ENCODE measurements at places on chromosomes 16 and 17. TPM values are rescaled to one million over a fixed set of nuclear protein-coding genes. Genes with fewer than 3 reads are reported as not detected.

DNA sequence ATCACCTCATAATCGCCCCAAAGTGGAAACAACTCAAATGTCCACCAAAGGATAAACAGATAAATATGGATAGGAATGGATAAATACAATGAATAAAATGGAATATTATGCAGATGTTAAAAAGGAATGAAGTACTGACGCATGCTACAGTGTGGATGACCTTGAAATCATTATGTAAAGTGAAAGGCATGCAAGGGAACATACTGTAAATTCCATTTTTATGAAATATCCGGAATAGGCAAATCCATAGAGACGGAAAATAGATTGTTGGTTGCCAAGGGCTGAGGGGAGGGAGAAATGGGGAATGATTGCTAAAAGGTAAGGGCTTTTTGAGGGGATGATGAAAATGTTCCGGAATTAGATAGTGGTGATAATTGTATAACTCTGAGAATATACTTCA lies 36.0 kb downstream of the STAT5B start:
- no peak for DNase-seq

DNA sequence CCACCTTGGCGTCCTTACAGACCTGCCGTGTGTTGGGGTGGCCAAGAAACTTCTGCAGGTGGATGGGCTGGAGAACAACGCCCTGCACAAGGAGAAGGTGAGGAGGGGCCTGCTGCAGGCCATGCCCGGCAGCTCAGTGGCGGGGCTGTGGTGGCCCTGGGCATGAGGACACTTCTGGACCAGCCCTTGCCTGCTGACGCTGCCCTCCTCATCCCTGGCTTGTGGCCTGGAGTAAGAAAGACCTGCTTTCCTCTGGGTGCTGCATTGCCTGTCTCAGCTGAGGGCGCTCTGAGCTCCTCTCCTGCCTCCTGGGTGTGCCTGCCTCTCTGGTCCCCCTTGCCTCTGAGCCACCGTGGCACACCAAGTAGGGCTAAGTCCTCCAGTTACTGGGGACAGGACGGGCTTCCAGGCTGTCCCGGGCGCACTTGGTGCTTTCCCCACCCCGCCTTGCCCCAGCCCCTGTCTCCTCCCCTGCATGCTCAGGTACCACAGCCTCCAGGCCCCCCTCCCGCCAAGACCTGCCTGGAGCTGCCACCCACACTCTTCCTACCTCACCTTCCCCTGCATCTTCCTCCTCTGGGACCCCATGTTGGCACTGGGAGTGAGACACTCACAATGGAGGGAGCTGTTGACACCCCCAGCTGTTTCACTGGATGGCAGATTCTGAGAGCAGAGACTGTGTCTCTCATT lies 8.7 kb downstream of the ENDOV start:
- DNase-seq: no peak

DNA sequence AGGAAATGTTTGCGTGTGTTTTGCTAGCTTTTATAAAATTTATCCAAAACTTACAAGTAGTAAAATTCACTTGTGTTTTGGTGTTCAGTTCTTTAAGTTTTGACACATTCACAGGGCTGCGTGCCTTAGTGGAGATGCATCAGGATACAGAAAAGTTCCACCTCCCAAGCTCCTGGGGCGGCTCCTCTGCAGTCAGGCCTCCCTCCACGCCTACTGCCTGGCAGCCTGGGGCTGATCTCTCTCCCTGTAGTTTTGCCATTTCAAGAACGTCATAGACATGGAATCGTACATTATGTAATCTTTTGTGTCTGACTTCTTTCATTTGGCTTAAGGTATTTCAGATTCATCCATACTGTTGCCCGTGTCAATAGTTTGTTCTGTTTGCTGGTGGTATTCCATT lies 27.2 kb upstream of the IRF8 start:
- no peak for DNase-seq

The ADCY7 gene
- 29.2 TPM for total RNA-seq

The PHOSPHO1 gene
- total RNA-seq: not detected
